ENCODE measurements at places on chromosomes 13 and 19.

DNA sequence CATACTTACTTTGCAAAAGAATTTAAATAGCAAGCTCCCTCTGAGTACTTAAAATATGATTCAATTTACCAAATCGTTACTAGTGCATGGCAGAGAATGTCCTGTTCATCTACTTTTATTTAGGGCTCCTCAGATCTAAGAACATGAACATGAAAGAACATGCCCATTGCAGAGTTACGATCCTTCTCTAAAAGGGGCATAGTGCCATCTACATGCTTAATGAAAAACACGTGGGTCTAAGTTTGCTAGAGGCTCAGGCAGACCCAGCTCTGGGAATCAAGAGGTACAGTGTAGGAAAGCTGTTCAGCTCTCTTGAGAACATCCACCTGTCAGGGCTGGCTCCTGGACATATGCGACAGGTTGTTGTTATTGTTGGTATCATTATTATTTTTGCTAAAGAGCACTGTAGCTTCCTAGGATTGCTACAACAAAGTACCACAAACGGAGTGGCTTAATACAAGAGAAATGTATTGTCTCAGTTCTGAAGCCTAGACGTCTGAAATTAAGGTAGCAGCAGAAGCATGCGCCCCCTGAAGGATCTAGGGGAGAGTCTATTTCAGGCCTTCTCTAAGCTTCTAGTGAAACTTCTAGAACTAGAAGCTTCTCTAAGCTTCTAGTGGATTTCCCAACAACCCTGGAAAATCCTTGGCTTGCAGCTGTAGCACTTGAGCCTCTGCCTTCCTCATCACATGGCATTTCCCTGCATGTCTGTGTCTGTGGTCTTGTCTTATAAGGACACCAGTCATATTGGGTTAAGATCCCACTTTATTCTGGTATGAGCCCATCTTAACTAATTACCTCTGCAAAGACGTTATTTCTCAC, 133.9 kb downstream of the DCT start:
- DNase-seq, result peak; percentile 32

- DNase-seq, result no peak
These were observed 21.0 kb downstream of the GRIK5 start for GRCh38 chr19:42048992-42049391.

GRCh38 chr19:49326165-49326704, 1.2 kb upstream of the SLC6A16 start:
- no peak for DNase-seq

GRCh38 chr13:39960191-39960590, 304.7 kb downstream of the COG6 start:
- no peak for DNase-seq

- DNase-seq, result no peak
These were observed 53.2 kb upstream of the GAS6 start for GRCh38 chr13:113917096-113917495.

GRCh38 chr13:51934461-51935087, 72.8 kb downstream of the CCDC70 start:
- DNase-seq, result no peak

DNA sequence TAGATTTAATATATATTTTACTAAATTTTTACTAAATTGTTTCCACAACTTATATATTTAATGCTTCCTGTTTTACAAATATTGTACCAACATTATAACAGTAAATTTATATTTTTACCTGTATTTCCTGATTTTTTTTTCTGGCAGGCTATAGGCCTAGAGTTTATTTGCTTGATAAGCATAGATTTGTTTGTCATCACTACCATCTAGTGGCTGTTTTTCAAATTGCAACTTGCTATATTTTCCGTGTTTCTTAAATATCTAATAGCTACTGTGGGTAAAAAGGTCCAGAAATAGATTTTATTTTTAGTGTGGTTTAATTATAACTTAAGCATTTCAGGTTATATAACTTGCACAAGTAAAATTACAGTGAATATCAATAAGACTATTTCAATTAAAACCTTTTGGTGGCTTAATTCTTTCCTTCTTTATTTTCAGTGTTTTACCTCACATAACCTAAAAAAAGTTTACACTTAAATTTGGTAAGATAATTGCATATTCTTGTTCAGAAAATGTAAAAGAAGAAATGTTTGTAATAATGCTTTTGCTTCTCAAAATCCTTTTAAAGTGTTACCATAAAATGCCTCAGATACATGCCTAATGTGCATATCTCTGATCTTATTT, 60.6 kb downstream of the NDFIP2 start:
- DNase-seq, result peak; percentile 66

GRCh38 chr13:68808456-68808855, 1299.2 kb upstream of the ATXN8OS start:
- peak; percentile 50 for DNase-seq

GRCh38 chr13:42752731-42753130, 28.7 kb upstream of the FAM216B start:
- DNase-seq, result no peak

- peak; percentile 94 for DNase-seq
These were observed 125.3 kb downstream of the TSHZ3 start for GRCh38 chr19:31223740-31224534.

- DNase-seq, result peak; percentile 61
These were observed 110.1 kb upstream of the RXFP2 start for GRCh38 chr13:31629085-31629780.

DNA sequence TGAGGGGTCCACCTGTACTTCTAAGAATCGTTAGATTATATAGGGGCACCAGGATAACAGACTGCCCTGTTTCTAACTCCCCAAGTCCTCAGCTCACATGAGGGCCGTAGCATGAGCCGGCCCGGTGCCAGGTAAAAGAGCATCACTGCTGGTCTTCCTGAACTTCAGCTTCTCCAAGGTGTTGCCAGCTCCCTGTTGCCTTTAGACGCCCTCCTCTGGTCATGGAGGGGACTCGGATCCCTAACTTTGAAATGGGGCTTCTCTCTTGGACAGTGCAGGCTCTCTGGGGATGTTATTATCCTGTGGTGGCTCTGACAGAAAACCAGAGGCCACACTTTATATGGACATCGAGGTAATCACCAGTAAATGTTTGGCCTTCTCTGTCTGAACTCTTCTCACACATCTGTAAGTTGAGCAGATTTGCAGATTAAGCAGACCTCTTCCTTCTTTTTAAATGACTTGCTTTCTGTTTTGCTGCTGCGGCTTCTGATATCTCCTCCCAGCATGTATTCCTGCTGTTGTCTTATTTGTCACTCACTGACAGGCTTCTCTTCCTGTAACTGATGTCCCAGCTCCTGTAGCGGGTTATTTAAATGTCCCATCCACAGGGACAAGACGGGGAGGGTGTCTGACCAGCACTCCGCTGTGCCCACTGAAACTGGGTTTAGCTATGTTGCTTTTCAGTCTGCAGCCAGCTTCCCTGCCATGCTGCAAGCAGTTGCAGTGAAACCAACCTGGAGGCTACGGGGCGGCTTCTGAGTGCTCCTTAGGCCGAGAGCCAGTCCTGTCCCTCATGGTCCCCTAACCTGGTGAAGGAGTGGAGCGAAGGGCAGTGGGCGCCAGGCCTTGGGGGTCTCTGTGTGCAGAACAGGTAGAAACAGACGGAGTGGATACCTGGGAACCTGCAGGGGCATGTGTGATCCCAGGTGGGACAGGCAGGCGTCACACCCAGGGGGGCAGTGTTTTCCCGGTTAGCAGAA, 39.2 kb downstream of the TSSK6 start:
- DNase-seq, result no peak

DNA sequence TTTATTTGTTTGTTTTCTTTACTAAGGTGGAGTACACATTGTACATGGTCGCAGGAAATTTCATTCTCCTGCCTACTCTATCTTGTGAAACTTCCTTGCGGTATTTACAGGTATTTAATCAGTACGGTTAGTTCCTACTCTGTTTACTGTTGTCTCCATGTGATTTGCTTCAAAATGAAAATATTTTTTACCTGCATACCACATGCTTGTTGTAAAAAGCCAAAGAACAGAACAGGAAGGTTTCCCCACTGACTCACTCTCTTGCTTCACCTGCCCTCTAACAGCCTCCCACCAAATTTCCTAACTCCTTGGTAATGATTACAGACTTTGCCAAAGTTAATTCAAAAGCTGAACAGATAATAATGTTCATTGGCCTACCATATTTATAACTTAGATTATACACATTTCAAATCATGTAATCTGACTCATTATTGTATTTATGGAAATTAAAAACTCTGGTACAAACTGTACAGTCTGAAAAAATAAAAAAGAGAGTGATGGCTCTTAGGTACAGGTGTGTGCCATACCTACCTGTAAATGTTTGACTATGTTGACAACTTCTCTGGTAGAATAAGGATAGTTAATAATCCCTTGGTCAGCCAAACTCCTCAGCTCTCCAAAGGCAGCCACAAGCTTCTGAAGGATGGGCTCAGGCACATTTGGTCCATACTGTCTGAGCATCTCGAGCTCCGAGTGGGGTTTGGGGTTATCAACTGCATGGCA, 239.9 kb downstream of the VWA8 start:
- no peak for DNase-seq

DNA sequence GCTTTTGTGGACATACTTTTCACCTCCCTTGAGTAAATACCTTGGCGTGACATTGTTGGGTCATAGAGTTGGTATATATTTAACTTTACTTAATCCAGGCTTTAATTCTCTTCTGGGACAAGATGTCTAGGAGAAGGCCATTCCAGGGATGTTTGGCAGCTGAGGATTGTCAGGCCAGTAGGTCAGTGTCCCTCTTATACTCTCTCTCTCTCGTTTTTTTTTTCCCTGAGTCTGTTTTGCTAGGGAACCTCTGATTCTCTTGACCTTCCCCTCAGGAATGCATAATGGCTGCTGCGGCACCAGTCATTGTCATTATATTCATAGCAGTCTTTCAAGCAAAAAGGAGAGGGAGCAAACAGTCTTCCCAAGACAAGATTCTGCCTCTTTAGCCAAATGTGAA, 48.8 kb downstream of the BICRA start:
- DNase-seq, result no peak

- DNase-seq, result no peak
These were observed 1384.1 kb downstream of the UQCRFS1 start for GRCh38 chr19:27828829-27829228.

DNA sequence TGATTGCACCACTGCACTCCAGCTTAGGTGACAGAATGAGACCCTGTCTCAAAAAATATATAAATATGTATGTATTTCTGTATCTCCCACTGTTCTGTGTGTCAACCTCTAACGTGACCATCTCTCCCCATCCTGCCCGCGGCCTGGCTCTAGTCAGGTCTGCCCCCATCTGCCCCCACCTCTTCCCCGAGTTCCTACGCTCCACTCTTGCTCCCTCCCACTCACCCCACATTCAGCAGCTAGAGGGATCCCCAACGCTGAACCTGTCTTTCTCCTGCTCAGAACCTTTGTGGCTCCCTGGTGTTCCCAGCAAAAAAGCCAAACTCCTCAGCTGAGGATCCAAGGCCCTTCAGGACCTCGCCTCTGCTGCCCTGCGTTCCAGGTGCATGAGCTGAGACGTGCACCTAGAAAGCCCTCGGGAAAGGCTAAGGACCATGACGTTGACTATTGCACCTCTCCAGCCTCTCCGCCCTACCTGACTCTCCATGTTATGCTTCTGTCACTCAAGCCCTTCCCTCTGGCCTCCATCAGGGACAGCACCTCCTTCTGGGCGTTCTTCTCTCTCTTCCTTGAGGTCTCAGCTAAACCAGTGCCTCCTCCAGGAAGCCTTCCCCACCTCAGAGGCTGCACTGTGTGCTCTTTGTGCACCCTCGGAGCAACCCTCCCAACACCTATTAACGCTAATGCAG, 18.1 kb downstream of the AKT2 start:
- DNase-seq, result no peak

GRCh38 chr19:41324921-41325639, 15.1 kb downstream of the CCDC97 start:
- peak; percentile 84 for DNase-seq

- DNase-seq, result no peak
These were observed 21.2 kb downstream of the HDGFL2 start for GRCh38 chr19:4493104-4493928.

DNA sequence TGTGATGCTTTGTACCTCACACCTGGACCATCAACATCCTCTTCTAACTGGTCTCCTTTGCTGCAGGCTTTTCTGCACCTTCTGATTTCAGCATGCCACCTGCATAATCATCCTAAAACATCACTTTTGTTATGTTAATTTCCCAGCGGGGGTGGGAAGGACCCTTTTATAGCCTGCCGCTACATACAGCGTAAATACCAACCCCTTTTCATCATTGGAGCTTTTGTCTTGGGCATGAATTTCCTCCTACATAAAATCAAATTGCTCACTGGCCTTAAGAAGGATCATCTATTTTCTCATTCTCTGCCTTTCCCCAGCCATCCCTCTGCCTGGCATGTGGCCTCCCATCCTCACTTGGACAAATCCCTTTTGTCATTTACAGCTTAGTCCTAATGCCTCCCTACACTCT, 124.7 kb downstream of the RBM26 start:
- DNase-seq, result no peak
